ENCODE measurements at places on chromosomes 11 and 22.

- no peak for DNase-seq
Measured at GRCh38 chr11:92035488-92035887, 189.1 kb upstream of the FAT3 start.

DNA sequence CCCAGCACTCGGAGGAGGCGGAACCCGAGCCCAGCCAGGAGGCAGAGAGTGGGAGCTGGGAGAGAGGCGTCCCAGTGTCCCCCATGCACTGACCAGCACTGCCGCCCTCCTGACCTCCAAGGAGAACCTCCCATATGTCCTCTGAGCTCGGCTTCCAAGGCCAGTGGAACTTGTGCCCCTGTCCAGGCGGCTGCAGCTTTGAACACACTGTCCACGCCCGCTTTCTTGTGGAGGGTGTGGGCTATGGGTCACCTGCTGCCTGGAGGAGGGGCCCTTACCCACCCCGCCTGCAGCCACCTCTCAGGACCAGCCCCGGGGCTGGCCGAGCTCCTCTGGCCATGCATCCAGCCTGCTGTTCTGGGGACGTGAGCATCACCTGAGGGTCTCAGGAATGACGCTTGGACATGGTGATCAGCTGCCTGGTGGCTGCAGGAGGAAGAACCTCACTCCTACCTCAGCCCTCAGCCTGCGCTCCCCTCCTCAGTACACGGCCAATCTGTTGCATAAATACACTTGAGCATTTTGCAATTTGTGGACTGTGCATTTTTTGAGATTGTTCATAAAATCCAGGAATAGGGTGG, 22.2 kb upstream of the MUC5B start:
- DNase-seq: no peak

DNA sequence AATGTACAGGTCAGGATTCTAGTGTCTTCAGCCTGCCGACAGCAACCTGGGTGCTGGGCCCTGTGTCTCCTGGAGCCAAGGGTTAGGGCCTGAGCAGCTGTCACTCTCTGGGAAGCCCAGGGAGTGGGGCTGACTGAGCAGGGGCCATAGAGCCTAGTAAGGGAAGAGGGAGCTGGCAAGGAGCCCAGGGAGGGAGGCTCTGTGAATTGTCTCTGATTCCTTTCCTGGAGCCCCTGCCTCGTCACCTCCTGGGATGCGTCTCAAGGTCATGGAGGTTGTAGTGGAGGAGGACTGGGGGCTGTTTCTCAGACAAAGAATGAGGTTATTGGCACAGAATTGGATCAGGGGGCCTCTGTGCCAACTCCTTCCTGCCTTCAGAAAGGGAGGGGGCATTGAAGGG, 11.8 kb downstream of the SOX10 start:
- no peak for DNase-seq

DNA sequence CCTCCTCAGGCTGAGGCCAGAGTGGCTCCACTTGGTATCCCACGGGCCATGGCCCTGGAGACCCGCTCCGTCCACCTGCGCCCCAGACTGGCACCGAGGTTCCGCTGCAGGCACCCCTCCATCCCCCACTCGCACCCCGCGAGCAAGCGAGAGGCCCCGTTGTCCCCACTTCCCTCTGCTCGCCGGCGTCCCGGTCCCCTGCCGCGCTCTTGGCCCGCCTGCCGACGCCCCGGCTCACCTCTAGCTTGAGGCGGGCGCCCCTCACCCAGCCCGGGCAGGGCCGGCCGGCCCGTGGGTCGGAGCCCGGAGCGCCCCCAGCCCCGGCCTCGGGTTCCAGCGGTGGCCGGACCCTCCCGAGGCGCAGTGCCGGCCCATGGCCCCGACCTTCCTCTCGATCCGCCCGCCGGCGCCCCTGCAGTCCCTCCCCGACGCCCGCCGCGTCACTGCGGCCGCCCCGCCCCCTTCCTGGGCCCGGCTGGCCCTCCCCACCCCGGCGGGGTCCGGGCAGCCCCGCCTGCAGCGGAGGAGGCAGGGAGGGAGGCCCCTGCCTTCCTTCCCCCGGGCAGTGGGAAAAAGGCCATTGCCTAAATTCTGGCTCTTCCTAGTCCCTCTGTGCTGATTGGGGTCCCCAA, at the start of gene PITPNM1:
Gene PITPNM1 (minus strand): TSS at position 414 of the 632 bp plus-strand sequence. CDS start 1,183 bp downstream, outside the sequence.
- DNase-seq: peak; percentile 75

DNA sequence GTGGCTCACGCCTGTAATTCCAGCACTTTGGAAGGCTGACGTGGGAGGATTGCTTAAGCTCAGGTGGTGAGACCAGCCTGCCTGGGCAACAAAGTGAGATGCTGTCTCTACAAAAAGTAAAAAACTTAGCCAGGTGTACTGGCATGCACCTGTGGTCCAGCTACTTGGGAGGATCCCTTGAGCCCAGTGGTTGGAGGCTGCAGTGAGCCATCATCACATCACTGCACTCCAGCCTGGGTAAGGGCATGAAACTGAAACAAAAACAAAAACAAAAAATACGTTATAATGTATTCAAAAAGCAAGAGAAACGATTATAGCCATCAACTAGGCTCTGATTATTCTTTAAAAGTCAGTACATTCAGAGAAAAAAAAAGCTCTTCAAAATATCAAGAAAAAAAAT, 62.5 kb downstream of the TCF20 start:
- DNase-seq: no peak

DNA sequence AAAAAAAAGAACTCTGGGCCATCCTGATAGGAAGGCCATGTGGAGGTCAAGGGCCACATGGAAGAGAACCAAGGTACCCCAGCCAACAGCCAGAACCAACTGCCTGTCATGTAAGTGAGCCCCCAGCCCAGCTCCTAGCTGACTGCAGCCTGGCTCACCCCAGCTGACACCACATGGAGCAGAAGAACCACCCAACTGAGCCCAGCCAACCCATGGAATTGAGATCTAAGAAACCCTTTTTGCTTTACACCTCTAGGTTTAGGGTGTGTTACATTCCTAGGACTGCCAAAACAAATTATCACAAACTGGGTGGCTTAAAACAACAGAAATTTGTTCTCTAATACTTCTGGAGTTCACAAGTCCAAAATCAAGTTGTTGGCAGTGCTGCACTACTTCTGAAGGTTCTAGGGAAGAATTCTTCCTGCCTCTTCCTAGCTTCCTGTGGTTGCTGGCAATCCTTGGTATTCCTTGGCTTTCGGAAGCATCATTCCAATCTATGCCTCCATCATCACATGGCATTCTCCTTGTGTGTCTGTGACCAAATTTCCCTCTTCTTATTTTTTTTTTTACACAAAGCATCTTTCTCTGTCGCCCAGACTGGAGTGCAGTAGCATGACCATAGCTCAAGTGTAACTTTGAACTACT, 4.4 kb downstream of the C11orf86 start:
- peak; percentile 74 for DNase-seq

DNA sequence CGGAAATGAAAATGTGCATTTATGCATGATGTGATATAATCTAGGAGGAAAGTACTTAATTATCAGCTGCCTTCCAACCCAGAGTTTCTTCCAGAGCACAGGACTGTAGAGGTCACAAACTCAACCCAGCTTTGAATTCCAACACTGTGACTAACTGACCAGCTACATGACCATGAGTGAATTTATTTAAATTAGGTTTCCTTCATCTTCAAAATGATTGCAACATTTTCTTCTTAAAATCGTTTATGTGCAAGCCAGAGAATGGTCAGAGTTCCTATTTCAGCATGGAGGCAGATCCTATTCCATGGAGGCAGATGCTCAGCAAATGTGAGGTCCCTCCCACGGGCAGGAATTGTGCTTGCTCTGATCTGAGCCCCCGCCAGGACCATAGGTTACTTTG, 42.4 kb downstream of the OSBP start:
- DNase-seq: peak; percentile 74

GRCh38 chr11:19259487-19260345, 19.0 kb upstream of the E2F8 start:
- peak; percentile 33 for DNase-seq

DNA sequence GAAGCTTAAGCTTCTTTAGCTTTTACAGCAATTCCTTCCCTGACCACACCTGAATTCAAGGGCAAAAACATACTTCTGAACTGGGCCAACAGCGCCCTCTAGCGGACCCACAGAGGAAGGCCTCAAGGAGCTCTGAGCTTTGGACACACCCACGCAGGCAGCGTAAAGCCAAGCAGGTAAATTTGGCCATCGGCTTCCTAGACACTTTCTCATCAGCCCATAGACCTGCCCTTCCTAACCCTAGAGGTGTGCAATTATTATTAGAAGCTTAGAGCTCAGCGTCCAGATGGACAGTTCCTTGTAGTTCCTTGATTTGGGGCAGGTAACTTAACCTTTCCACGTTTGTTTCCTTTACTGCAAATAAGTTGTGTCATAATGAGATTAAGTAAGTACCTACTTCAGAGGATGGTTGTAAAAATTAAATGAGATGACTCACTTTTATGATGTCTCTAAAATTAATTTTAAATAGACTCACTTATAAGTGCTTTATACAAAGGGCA, 25.7 kb upstream of the HMGXB4 start:
- DNase-seq: peak; percentile 20

Measured in NCI-H226 (cell line).